Astrocyte of the spinal cord (primary cell): ENCODE measurements at places on chromosomes 13 and 19.

DNA sequence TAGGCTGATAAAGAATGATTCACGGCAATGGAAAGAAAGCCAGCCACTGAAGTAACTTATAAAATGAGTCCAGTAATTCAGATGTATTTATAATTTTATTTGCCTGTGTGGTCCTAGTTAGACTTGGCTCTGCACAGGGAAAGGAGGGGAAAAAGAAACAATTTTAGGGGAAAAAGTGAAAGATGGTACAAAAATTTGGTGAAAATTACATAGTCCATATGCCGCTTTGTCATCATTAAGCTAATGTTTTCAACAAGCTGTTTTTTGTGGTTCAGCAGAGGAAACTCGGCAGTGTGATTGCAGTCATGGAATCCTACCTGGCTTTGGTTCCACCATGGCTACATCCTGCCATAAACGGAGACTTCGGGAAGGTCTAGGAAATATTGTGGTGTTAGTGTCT is 301.9 kb downstream of the ATP8A2 start:
- DNase-seq = no peak

GRCh38 chr19:45973553-45974338 is at the start of gene NOVA2:
Gene NOVA2, minus strand, starts transcription at chr19:45973865. Its CDS starts 514 bp downstream, at chr19:45973351.
- peak; percentile 60 for DNase-seq

GRCh38 chr13:73901324-73902068 is 232.7 kb downstream of the KLF12 start:
- DNase-seq = no peak

DNA sequence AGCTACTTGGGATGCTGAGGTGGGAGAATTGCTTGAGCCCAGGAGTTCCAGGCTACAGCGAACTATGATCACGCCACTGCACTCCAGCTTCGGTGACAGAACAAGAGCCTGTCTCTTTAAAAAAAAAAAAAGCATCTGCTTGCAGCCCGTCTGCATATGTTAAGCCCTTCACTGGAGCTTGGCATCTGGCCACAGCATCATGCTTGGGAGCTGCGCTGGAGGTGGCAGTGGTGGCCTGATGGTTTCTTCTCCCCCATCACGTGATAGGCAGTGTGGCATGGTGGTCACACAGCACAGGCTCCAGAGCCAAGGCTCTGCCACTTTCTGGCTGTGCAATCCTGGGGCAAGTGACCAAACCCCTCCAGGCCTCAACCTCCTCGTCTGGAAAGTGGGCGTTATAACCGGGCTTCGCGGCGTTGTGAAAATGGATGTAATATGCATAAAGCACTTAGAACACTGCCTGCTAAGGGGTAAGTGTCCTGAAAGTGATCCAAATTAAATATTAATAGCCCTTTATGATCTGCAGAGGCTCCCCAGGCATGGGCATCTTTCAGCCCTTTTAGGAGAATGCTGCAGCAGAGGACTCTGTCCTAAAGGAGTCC is 24.4 kb downstream of the MARK4 start:
- no peak for DNase-seq

GRCh38 chr19:3036119-3036976 is 7.3 kb upstream of the TLE2 start:
- DNase-seq = peak; percentile 93

DNA sequence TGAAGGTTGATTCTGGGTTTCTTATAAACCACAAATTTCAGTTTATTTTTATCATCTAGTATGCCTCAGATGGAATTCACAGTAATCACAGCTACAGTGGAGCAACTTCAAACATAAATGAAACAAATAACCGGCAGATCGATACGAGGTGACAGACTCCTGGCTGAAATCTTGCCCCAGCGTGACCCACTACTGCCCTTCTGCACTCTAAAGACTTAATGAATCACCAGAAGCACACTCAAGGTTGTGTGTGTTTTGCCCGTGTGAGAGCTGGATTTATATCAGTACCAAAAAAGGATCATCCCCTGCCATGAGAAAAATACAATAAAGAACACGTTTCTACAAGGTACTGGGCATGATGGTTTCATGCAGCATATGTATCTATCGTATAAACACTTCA is 161.7 kb downstream of the KLF12 start:
- no peak for DNase-seq

- no peak for DNase-seq
These were observed 35.0 kb upstream of the PNMA8B start for GRCh38 chr19:46530636-46531035.
